Pancreas (tissue), 10 donors: ENCODE measurements at places on chromosomes 2 and 18.
A peak's percentile ranks its signal among the peaks of the same experiment; 100 is the strongest.

GRCh38 chr2:238495422-238495821 is 68.7 kb downstream of the ASB1 start:
- no peak for DNase-seq

DNA sequence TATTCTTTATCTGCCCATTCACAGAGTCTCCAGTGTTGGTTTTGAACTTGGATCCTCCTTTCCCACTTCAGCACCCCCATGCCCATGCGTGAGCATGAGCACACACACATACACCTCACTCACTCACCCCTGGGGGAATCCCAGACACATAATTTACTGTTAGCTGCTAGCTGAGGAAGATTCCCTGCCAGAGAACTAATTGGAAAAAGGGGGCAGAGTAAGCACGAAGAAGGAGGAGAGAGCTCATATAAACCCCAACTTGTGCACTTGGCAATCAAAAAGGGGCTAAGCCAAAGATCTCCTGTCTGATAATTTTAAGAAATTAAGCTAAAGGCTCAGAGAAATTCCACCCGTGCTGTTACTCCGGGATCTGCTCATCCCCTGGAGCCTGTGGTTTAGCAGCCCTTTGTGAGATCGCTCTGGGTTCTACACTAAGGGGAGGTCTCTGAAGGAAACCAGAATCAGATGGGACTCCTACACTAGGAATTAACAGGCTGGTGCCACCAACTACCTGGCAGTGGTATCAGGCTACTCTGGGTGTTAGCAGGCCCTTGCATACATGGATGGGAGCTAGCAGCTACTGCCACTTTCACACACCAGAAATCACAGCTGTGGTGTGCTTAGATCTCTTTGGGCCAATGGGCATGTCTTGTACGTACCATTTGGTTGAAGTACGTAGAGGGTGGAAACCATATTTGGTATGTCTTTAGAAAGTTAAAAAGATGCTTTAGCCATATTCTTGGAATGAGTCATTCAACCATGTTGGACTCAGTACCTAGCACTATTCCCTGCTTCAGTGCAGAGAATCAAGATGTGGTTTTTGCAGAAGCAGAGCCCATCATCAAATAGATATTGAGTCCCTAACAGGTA is 95.6 kb upstream of the SLC14A2 start:
- no peak for DNase-seq

DNA sequence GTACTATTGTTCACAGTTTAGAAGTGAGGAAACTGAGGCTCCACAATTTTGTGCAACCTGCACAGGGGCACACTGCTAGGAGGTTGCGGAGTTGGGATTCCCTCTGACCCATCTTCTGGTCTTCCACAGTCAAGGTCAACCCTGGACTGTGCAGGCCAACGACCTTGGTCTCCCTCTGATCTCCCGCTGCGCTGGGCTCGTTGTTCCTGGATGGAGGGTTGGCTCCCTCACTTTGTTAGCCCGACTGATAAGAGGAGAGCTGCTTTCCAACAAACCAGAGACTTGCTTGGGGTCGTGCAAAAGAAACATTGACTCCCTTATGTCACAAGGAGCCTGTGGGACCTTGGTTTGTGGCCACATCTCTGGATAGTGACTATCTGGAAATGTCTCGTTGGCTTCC is 187.6 kb downstream of the MYCN start:
- DNase-seq, result no peak

DNA sequence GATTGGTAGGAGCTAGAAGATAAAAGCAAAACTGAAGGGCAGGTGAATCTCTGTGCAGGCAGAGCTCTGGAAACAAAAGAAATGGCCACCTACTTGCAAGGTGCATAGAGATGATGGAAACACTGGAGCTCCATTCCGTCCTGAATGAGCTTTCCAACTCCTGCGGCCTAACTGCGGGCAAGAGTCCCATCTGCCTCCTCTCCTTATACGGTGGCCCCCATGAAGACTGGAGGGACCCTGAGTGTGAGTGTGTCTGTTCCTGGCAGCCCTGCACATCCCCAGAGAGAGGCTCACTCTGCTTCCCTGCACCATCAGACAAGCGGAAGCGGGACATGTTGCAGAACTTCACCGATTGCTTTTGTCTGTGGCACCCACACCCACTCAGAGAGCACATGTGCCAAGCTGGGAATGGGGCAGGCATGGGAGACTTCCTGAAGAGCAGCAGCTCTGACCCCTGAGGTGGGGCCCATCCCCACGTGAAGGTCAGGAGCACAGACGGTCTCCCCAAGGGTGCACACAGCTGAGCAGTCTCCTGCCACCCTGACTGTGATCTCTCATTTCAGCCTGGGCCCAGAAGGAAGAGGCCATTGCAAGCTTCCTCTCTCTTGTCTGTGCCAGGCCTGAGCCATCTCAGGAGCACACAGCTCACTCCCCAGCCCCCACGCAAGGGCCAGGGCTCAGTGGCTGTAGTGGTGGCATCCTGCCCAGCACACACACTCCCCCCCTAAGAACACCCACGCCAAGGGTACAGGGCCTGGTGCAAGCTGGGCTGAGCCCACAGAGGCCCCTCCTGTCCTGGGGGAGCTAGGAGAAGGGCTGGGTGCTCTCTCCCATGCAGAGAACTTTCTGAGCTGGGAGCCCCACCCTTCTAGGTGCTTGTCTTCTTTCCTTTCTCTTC is 75.3 kb downstream of the STPG4 start:
- peak; percentile 61 for DNase-seq

GRCh38 chr2:96914332-96914731 is 44.5 kb upstream of the SEMA4C start:
- no peak for DNase-seq

DNA sequence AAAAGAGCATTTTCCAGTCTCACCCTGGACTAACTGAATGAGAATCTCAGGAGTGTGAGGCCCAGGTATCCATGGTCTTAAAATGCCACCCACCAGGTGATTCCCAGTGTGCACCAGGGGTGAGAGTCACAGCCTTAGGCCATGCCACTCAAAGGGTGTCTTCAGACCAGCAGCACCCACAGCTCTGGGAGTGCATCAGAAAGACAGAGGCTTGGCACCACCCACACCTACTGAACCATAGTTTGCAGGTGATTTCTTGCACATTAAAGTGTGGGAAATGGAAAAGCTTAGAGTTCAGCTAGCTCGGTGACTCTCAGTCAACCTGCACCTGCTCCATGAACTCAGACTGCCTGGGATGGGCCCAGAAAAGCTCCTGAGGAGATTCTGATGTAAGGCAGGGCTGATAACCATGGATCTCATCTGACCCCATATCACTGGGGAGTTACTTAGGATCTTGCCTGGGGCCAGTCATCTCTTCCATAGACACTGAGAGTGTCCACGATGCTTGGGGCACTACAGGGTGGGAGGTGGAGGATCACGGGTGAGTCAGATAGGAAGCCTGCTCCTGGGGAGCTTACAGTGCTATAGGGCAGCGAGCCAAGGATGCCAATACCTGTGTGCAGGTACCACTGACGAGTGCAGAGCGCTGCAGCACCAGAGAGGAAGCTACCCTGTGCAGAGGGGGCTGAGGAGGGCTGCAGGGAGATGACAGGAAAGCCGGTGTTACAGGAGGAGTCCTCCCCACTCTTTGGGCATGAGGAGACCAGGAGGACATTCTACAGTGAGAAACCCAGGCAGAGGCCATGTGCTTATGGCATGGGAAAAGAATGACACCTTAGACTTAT is 4.6 kb downstream of the IL37 start:
- DNase-seq, result no peak

GRCh38 chr2:208807756-208808155 is 401.2 kb downstream of the PTH2R start:
- no peak for DNase-seq
